ENCODE measurements at places on chromosomes 12 and 14.

- peak; percentile 43 for DNase-seq
Measured at GRCh38 chr12:89566615-89567014, 40.8 kb upstream of the POC1B start.

- DNase-seq, result no peak
Measured at GRCh38 chr12:76633415-76633814, 73.8 kb upstream of the OSBPL8 start.

GRCh38 chr12:62586850-62587249 is 120.2 kb downstream of the MON2 start:
- DNase-seq, result no peak

- DNase-seq, result no peak
Measured at GRCh38 chr12:108571609-108572165, 9.3 kb downstream of the ISCU start.

- DNase-seq, result no peak
Measured at GRCh38 chr14:20194101-20194500, 3.4 kb downstream of the OR11G2 start.

DNA sequence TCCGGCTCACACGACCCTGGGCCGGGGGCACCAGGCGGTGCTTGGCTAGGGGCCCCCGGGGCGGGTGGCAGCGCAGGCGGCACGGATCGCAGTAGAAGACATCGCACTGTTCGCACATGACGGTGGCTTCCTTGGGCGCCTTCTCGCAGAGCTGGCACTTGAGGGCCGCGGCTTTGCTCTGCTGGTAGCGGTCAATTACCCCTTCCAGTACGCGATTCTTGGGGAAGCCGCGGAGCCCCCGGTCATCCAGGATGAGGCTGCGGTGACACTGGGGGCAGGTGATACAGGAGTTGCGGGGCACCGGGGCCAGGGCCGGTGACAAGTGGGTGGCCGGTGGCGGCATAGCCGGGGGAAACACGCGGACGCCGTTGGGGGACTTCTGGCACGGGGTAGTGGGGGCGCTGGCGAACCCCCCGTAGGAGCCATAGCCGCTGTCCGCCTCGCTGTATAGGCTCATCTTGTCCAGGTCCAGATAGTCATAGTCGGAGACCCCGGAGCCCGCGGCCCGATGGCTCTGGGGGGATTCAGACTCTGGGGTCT is 553 bp downstream of the TRIM9 start:
- DNase-seq, result peak; percentile 43

GRCh38 chr12:6768437-6768914 is 2.3 kb downstream of the PTMS start:
- DNase-seq, result no peak

- no peak for DNase-seq
Measured at GRCh38 chr14:53807542-53807941, 149.1 kb downstream of the BMP4 start.

GRCh38 chr12:5194306-5194705 is 150.6 kb downstream of the KCNA5 start:
- DNase-seq, result no peak

GRCh38 chr12:89206390-89206789 is 145.9 kb downstream of the DUSP6 start:
- peak; percentile 57 for DNase-seq

DNA sequence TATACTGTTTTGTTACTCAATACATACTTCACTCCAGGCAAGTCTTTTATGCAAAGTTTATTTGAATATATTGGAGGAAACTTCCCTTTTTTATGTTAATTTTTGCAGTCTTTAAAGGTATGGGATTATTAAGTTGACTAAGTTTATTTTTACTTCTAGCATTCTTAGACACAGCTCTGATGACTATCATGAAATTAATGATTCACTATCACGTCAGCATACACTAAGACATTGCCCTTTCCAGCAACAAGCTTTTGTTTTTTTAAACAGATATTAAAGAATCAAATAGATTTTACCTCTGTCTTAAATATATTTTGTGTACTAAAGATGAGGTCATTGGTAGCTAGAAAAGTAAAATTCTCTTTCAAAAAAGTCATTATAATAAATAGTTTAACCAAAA is 52.1 kb downstream of the DERA start:
- no peak for DNase-seq

GRCh38 chr12:8953773-8954402 is 4.4 kb upstream of the M6PR start:
- DNase-seq, result no peak

- no peak for DNase-seq
Measured at GRCh38 chr12:126483145-126484068, 1418.2 kb downstream of the AACS start.

- peak; percentile 68 for DNase-seq
Measured at GRCh38 chr12:109736552-109737108, 23.0 kb downstream of the FAM222A start.

- no peak for DNase-seq
Measured at GRCh38 chr12:131366261-131366871, 344.5 kb upstream of the SFSWAP start.

DNA sequence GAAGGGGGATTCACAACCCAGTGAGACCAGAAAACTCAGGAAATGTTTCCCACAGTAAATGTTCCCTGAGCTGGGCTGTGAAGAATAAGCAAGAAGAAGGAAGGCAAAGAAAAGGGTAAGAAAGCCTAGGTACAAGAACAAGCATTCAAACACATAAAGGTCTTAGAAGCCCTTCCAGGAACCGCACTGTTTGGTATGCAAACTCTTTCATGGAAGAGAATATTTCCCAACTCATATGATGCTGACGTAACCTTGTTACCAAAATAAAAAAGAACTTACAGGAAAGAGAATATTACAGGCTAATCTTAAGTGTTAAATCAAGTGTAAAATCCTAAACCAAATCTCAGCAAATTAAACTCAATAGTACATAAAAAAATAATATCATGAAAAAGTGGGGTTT is 23.6 kb downstream of the MED6 start:
- DNase-seq, result no peak

DNA sequence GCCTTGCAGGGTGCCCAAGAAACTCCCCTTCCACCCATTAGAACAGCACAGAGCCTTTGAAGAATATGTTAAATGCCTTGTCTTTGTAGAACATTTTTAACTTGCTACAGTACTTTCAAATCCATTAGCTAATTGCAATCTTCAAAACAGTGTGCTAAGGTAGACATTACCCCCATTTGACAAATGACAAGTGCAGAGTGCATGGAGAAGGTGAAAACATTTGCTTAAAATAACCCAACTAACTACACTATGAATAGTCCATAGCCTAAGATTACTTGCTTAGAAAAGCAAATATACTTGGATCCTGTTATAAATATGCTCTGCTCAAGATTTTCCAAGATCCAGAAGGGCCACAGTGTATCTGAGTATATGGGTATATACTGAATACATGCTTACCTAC is 87.0 kb upstream of the G2E3 start:
- DNase-seq, result no peak

GRCh38 chr14:55240526-55241178 is 30.6 kb upstream of the FBXO34 start:
- DNase-seq, result no peak

DNA sequence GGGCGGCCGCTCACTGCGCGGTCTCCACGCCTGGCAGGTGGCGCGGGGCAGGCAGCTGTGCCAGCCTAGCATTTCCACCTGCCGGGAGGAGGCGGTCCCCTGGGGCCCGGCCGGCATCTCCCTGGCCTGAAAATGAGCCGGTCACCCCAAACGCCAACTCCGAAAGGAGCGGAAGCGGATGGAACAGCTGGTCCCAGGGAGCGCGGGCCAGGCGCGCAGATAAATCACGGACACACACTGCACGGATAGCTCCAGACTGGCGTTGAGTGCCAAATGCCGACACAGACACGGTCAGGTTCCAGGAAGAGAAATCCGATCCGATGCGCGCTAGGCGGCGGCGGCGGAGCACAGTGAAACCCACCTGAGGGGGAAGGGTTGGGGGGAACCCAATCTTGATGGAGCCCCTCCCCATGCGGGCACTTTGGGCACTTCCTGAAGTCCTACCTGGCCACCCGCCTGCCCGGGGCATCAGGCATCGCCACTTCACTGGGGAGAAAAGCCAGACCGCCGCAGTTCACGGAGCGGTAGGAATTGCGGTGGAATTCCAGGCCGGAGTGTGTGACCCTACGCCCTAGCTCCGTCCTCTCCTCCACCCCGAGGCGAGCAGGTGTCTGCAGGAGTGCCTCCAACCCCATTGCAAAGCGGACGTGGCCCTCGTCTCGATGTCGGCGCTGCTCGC is 624 bp upstream of the PLEKHD1 start:
- no peak for DNase-seq

DNA sequence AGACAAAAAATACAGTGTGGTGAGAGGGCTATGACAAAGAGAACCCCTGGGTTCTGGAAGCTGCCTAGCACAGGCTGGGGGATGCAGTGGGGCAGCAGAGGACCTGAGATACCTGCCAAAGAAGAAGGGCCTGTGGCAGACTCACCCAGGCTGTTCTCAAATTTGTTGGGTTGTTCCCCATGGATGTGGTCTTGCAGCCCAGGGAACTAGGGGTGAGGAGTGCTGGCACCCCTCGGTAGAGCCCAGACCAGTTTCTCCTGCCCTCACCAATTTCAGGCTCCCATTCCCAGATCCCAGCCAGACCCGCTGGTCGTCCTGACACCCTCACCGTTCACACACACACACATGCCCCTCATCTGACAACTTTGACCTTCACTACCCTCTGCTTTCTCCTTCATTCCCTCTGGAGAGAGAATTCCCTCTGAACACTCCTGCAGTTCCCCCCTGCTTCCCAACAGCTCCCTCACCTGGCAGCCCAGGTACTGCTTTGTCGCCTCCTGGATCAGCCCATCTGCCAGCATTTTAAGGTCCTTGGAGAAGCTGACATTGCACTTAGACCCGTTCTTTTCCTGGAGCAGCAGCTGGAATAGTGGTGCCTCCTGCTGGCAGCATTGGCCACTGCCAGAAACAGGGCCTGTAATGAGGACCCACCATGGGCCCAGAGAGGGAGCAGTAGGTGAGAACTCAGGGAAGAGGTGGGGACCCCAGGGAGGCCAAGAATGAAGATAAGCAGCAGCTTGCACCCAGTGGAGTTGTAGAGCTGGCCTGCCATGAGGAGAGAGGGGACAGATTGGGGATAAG is 5.9 kb upstream of the GDF11 start:
- peak; percentile 78 for DNase-seq

GRCh38 chr12:101743724-101744472 is 4.6 kb upstream of the SYCP3 start:
- no peak for DNase-seq

GRCh38 chr12:121791671-121792551 is 1.6 kb downstream of the RHOF start:
- peak; percentile 43 for DNase-seq

DNA sequence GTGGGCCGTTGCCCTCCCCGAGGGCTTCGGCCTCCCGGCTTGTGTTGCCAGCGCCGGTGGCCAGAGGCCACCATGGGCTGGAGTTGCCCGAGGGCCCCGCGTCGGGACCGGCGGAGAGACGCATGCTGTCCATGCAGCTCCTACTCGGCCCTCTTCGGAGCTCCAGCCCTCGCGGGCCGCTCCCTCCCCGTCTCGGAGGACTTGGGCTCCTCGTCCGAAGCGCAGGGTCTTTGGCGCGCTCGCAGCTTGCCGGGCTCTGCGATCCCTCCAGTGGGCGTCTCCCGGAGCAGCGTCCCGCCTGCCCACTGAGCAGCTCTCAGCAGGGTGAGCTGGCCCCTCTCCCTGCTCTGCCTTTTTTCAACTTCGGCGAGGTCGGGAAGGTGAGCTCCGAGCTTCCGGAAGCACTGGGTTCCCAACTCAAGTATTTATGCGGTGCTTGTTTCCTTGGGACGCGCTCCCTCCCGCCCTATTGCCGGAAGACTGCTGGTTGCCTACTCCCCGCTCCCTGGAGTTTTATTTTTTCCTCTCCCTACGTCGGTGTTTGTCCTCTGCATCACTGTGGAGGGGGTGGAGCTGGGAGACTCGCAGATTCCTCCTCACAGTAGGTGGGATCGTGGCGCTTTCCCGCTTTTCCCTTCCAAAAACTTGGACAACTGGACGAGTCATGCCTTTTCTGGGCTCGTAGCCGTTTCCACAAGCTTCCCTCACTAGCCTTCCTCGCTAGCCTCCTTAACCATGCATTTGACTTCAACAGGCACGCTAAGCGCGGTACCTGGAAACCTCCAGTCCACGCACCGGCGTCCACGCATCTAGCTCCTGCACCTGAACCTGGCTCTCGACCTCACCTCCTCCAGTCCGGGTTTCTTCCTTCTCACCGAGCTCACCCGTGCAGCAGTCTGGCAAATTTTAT is at the start of gene AVPR1A:
AVPR1A (minus strand) TSS at position 489 of the 910 bp plus-strand sequence; CDS start at position 124, 365 bp downstream.
- no peak for DNase-seq

DNA sequence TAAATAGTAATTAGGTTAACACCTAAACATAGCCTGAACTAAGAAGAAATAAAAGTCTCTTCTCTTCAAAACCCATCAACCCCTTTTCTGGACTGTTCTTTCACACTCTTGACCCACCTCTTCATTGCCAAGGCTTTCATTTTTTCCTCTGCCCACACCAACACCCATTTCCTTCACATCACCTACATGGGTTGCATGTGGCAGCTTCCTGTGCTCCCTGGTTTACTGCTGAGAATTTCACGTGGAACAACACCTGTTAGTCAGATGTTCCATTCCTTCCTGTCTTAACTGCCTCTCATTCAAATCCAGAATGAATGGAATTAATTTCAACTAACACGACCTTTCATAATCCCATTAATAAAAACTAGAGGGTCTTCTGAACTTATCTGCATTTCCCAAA is 157.3 kb downstream of the BCAT1 start:
- no peak for DNase-seq

GRCh38 chr12:23540572-23540971 is 408.9 kb downstream of the SOX5 start:
- DNase-seq, result no peak

GRCh38 chr14:35124127-35124526 is 1.8 kb downstream of the PRORP start:
- DNase-seq, result no peak

- DNase-seq, result peak; percentile 98
Measured at GRCh38 chr12:92539110-92539749, 163.6 kb upstream of the PLEKHG7 start.

DNA sequence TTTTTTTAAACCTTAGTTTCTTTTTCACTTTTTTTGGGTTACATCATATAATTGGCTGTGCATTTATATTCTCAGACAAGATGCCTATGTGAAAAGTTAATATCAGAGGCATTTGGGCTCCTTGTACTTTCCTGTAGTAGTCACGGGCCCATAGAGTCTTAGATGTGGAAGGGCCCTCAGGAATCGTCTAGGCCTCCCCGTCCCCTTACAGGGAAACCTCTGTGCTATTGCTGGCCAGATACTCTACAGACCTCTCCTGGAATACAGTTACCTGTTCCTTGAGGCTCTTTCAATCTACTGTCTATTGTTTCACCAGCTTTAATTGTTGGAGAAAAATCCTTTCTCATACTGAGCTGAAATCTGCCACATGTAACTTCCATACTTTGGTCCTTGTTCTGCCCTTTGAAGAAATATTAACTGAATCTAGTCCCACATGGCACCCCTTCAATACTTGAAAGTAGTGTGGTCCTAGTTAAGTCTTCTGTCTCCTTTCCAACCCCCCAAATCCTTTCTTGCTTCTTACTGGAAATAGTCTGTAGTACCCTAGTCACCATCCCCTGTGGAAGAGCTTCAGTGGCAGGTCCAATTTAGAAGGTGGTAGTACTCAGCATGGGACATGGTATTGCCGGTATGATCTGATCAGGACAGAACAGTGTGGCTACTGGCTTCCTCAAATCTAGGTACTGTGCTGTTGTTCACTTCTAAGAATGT is 3.1 kb downstream of the ATP23 start:
- no peak for DNase-seq

GRCh38 chr12:111149299-111149698 is 219.6 kb downstream of the PHETA1 start:
- peak; percentile 63 for DNase-seq
